ENCODE measurements at places on chromosomes 3 and 15. TPM values are rescaled to one million over a fixed set of nuclear protein-coding genes. Genes with fewer than 3 reads are reported as not detected.

GRCh38 chr3:14375192-14375591 is 27.2 kb upstream of the SLC6A6 start:
- no peak for DNase-seq

Gene VIPR1
- 0.41 TPM for total RNA-seq

Gene EXD1
- total RNA-seq, result 0.15 TPM

Gene ACKR2
- total RNA-seq, result not detected
